ENCODE measurements at places on chromosomes 2 and 18. TPM values are rescaled to one million over a fixed set of nuclear protein-coding genes. Genes with fewer than 3 reads are reported as not detected.

DNA sequence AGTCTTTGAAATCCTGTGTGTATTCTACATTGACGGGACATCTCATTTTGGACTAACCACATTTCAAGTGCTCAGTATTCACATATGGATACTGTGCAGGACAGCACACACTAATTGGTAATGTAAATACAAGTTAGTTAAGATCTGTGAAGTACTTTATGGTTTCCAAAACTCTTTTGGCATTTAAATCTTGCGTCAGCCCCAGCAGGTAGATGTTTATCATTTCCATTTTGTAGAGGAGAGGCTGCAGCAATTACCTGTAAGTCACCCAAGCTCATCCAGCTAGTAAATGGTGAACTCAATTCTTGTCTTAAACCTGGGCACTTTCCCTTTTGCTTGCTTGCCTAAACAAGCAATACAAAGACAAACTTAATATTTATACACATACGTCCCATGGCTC lies 1.6 kb upstream of the NAGK start:
- no peaks in the 10 kb centered on the region for H3K27me3 ChIP-seq
- no peak for DNase-seq
- H3K4me3 ChIP-seq: no peak overlapping the region

DNA sequence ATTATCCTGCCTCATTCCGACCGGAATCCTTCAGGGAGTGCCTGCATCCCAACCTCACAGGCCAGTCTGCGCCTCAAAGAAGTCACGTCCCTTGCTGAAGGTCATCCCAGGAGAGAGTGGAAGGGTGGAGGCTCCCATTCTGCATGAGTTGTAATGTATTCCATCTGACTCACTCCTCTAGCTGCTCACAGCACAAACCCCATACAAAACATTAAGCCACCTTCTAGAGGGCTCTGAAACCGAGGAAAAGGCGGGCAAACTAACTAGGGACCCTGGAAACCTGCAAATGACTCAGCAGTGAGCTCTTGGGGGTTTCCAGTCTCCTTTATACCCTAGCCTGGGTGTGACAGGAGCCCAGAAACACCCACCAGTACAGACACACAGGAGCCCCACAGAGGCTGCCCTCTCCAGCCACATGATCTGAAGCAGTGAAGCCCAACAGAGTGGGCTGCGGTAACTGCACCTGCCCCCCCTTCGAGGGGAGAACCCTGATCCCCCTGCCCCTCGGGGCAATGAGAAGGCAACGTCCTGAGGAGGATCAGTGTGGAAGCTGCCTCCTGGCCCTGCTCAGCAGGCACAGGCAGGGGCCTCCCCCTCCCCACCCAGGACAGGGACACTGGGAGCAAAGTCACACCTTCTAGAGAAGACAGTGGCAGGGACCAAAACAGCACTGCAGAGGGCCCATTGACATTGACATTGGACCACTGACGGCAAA lies 69.3 kb upstream of the SNTG2 start:
- H3K27me3 ChIP-seq: no peaks in the 10 kb centered on the region
- no peaks in the 10 kb centered on the region for H3K36me3 ChIP-seq
- no peak overlapping the region for H3K4me3 ChIP-seq
- DNase-seq: no peak
- H3K4me1 ChIP-seq: no peaks in the 10 kb centered on the region
- no peak overlapping the region for H3K27ac ChIP-seq

Gene ZEB2
- 35.8 TPM for total RNA-seq

Gene SRD5A2
- not detected for total RNA-seq

GRCh38 chr2:152466041-152466440 lies 131.1 kb downstream of the FMNL2 start:
- no peaks in the 10 kb centered on the region for H3K4me1 ChIP-seq
- no peak overlapping the region for H3K4me3 ChIP-seq
- H3K27ac ChIP-seq: no peak overlapping the region
- no peaks in the 10 kb centered on the region for H3K27me3 ChIP-seq

DNA sequence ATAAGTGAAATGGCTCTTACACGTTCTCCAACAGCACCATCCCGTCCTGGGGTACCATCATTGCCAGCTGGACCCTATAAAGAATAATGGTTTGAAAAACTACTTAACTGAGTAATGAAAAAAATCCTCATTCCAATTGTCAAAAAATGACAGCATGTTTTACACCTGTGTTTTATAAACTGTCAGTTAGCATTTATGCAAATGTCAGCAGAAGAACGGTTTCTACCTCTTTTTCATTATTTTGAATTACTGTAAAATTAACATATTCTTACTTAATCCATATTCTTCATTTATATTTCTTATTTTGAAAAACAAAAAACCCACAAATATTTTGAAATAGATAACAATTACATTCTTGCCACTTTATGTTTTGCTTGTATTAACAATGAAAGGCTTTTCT lies 74.0 kb downstream of the COL3A1 start:
- DNase-seq: no peak
- H3K4me3 ChIP-seq: no peak overlapping the region
- H3K27me3 ChIP-seq: no peaks in the 10 kb centered on the region
- no peaks in the 10 kb centered on the region for H3K4me1 ChIP-seq

- DNase-seq: no peak
- H3K4me1 ChIP-seq: no peaks in the 10 kb centered on the region
- H3K36me3 ChIP-seq: no peaks in the 10 kb centered on the region
- H3K27me3 ChIP-seq: peaks cover 4% of the 10 kb centered on the region
These were observed 4.0 kb downstream of the BAZ2B start for GRCh38 chr2:159612255-159612901.

DNA sequence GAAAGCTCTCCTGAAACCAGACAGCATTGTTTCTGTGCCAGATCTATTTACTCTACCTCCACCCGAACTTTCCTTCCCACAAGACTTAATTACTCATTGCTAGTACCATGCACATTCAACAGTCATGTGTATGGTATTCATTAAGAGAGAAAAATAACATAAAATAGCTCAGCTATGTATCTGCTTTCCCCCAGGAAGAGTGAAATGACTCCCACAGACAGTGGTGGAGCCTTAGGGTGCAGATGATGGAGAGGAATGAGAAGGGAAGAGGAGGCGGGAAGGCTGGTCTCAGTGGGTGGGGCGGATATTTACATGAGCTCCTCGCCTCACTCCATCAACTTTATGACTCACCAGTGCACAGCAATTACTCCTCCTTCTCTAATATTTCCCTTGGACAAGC lies 724.5 kb downstream of the EPHA4 start:
- no peak for DNase-seq
- no peak overlapping the region for H3K4me3 ChIP-seq
- H3K27ac ChIP-seq: no peak overlapping the region
- H3K4me1 ChIP-seq: no peaks in the 10 kb centered on the region

GRCh38 chr2:157363612-157364101 lies 38.0 kb upstream of the ERMN start:
- no peak overlapping the region for H3K4me3 ChIP-seq
- H3K4me1 ChIP-seq: peaks cover 25% of the 10 kb centered on the region
- H3K27ac ChIP-seq: no peak overlapping the region
- H3K36me3 ChIP-seq: no peaks in the 10 kb centered on the region

DNA sequence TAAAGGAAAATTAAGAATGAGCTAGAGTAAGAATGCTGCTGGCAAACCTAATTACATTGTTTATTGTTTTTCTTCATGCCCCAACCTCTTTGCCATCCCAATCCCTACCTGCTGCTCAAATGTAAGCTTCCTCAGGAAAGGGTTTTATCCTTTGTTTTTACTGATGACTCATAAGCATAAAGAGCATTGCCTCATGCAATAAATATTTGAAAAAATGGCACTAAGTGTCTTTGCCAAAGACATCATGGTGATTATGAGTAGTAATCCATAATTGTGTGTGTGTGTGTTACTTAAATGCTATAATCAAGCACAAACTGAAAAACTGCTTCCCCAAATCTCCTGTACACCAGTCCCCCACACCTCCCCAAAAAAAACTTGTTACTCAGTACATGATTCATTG lies 53.4 kb downstream of the DNER start:
- no peaks in the 10 kb centered on the region for H3K27me3 ChIP-seq
- H3K27ac ChIP-seq: no peak overlapping the region
- H3K36me3 ChIP-seq: no peaks in the 10 kb centered on the region
- DNase-seq: no peak

DNA sequence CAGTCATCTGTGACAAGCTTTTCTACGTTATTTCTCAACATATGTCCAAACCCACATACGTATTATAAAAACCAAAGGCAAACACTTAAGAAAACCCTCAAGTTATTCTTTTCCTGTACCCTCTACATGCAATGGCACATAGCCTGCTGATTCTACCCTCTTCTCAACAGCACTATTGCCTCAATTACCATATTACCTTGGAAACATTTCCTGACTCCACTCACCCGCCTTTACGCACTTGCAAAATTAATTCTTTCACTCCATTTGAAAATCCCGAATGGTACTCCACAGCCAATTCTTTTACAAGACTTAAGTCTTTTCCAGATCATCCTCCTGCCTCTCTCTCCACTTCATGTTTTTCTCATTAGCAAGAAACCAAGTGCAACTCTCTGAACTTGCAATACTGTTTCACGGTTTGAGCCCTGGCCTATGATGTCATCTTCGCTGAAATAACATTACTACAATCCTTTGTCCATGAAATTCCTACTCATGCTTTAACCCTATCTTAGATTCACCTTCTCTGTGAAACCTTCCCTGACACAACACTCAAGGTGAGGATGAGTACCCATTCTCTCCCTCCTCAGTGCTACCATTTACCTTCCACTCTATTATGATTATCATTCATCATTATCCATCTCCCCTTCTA lies 29.0 kb downstream of the SESTD1 start:
- no peaks in the 10 kb centered on the region for H3K27me3 ChIP-seq
- H3K27ac ChIP-seq: no peak overlapping the region
- DNase-seq: no peak
- H3K36me3 ChIP-seq: no peaks in the 10 kb centered on the region

Gene CYP1B1
- 19.4 TPM for total RNA-seq

- no peak for DNase-seq
- no peaks in the 10 kb centered on the region for H3K4me1 ChIP-seq
These were observed 124.5 kb upstream of the BARD1 start for GRCh38 chr2:214934006-214934405.

Gene TUBB8B
- total RNA-seq: not detected
